Myocyte (in vitro differentiated cells): ENCODE measurements at places on chromosomes 2 and 18.
A peak's percentile ranks its signal among the peaks of the same experiment; 100 is the strongest.

DNA sequence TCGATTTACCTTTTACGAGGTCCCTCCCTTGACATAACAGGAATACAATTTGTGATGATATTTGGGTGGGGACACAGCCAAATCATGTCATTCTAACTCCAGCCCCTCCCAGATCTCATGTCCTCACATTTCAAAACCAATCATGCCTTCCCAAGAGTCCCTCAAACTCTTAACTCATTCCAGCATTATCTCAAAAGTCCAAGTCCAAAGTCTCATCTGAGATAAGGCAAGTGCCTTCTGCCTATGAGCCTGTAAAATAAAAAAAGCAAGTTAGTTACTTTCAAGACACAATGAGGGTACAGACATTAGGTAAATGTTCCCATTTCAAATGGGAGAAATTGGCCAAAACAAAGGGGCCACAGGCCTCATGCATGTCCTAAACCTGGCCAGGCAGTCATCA, 381.1 kb downstream of the PIK3C3 start:
- no peak for DNase-seq

DNA sequence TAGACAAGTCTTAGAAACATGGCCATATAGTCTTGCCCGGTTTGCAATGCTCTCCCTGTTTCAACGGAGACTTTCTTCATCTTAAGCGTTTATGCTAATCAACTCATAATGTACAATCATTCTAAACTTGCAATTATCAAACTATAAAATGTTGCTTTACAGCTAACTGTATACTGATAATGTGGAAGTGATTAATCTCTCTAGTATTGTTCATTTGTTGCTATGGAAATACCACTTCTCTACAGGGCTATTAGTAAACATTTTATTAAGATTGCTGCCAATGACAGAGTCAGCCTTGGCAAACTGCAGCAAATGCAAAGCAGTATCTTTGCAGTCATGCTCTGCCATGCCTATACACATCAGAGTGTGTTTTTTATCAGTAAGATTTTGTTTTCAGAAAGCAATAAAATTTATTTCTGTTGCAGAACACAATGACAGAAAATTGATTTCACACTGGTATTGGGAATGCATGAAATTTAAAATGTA, 1201.8 kb upstream of the CDH2 start:
- DNase-seq: no peak

DNA sequence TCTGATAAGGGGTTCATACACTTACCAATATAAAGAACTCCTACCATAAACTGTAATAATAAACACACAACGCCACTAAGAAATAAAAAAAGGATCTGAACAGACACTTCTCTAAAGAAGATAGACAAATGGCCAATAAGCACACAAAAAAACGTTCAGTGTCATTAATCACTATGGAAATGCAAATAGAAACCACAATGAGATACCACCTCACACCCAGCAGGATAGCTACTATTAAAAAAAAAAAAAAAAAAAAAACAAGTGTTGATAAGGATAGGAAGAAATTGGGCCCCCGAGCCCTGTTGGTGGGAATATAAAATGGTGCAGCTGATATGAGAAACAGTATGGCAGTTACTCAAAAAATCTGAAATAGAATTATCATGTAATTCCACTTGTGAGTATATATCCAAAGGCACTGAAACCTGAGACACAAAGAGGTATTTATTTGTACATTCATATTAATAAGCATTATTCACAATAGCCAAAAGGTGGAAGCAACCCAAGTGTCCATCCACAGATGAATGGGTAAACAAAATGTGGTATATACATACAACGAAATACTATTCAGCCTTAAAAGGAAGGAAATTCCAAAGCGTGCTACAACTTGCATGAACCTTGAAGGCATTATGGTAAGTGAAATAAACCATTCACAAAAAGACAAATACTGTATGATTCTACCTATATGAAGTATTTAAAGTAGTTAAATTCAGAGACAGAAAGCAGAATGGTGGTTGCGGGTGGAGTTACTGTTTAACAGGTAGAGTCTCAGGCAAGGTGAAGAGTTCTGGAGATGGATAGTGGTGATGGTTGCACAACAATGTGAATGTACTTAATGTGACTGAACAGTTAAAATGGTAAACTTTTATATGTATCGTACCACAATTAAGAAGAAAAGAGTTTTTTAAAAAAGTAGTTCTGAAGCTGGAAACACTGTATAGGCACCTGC, 17.9 kb downstream of the REV1 start:
- DNase-seq: no peak

GRCh38 chr2:37656512-37657423, 14.7 kb downstream of the CDC42EP3 start:
- peak; percentile 35 for DNase-seq

DNA sequence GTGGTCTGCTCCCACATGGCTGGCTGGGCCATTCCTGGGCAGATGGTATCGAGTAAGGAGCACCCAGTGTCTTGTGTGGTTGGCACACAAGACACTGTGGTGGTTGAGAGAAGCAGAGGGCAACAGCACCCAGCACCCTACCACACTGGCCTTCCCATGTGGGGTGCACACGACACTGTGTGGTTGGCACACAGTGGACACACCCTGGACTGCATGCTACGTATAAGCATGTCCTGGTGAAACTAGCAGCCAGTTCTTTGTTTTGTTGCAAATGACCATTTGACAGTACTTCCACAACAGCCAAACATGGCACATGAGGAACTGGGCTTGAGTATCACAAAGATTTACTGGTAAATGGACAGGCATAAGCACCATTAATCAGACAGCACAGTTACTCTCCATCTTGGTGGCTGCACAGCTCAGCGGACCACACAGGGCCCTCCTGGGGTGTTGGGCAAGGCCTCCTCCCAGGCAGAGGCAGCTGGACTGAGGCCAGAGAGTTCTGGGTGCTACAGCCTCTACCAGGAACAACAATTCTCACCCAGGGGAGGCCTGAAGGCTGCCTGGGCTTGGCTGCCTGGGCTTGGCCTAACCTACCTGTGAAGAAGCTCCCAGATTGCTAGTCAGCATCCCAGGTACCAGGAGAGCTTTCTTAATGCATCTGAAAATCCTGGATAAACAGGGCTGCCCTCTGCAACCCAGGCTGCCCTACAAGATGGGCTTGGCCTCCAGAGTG, 59.3 kb upstream of the ALPP start:
- peak; percentile 13 for DNase-seq

DNA sequence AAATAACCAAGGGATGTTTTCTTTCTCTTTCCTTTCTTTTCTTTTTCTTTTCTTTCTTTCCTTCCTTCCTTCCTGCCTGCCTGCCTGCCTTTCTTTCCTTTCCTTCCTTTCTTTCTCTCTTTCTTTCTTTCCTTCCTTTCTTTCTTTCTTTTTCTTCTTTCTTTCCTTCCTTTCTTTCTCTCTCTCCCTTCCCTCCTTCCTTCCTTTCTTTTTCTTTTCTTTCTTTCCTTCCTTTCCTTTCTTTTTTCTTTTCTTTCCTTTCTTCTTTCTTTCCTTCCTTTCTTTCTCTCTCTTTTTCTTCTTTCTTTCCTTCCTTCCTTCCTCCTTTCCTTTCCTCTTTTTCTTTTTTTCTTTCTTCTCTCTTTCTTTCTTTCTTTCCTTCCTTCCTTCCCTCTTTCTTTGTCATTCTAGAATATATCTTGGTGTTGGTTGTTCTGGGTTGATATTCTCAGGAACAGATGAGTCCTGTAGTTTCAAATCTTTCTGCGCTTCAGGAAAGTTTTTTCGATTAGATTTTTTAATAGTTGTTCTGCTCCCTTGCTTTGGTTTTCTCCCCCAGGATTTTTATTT, 101.5 kb upstream of the FBXO11 start:
- no peak for DNase-seq

DNA sequence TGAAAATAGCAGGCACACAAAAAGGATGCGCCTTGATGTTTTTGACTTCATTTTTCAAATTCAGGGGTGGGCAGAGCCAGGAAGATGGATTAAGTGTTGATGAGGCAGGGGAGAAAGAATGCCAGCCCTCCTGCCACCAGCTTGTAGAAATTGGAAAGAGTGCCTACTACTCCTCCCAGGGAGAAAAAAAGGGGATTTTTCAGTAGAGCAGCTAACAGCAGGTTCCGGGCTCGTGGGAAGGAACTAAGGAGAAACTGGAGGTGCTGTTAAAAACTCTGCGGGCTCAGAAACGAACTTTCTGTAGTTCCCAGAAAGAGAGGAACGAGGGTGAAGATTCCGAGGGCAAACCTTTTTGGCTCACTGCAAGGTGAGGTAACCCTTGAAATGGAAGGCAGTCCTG, 100.1 kb upstream of the MCFD2 start:
- DNase-seq: no peak

- DNase-seq: no peak
Measured at GRCh38 chr18:77146249-77147080, 13.9 kb upstream of the MBP start.

DNA sequence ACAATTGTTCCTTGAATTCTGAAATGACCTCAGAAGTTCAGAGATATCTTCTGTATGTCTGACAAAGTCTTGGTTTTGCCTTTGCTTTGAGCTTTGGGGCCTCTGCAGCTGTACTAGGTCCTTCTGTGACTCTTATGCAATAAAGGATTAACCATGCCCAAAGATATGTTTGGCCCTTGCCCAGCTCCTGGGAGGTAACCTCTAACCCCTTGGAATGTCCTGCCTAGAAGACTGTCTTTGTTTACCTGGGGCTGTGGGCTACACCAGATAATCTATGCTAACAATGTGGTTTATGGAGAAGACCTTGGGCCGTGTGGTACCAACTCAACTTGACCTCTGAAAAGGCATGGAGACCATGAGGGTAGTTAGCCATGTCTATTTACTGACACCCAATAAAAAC, 140.9 kb upstream of the CAPN13 start:
- no peak for DNase-seq

DNA sequence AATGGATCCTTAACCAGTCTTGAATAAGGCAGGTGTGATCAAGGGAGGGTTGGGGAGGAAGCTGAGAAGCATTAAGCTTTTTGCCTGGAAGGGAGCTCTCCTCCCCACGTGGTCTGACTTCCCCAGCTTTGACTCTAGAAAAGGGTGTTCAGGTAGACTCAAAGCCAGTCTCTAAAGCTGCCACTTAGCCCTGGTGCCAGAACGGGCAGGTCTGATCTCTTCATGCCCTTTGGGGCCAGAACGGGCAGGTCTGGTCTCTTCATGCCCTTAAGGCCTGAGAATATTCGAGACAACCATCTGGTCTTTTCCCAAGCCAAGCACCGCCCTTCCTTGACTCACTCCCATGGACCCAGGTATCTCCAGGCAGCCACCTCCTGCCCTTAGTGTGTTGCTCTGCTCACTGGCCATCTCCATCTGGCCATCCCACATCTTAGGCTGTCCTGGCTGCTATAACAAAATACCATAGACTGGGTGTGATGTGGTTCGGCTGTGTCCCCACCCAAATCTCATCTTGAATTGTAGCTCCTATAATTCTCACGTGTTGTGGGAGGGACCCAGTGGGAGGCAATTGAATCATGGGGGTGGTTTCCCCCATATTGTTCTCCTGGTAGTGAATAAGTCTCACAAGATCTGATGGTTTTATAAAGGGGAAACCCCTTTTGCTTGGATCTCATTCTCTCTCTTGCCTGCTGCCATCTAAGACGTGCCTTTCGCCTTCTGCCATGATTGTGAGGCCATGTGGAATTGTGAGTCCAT, 59.4 kb downstream of the SNORC start:
- DNase-seq: no peak

GRCh38 chr2:449246-450067, 161.6 kb upstream of the ALKAL2 start:
- no peak for DNase-seq

DNA sequence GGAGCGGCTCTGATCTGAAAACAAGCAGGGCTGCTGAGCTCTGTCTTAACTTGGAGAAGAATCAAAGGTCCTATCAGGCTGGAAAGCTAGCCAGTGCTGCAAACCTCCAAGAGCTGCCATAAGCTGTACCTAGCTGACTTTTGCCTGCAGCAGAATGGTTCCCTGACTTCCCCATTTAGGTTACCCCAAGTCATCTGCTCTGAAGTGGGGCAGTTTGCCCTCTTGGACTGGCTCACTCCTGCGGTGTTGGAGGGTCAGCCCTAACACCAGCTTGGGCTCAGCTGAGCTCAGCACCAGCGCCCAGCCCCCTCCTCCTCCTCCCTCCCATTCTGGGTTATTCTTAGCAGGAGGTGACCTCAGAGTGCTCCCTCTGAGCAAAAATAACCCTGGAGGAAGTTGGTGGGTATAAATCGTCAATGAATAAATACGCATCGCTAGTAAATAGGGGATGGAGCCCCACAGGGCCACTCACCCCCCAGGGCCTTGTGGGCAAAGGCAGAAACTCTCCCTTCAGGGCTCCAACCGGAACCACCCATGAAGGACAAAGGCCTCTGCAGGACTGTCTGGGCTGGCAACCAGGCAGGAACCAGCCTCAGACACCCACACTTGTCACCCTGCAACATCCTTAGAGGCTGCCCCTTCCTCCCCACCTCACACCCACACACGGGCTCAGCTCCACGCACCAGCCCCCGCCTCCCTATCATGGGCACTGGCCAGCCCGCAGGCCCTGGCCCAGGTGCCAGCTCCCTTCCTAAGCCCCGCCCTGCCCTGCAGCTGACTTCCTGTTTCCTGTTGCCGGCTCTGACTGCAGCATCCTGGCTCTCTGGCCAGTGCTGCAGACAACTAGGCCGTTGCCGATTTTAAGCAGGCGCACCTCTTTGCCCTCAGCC, 46.9 kb downstream of the DNMT3A start:
- peak; percentile 64 for DNase-seq

DNA sequence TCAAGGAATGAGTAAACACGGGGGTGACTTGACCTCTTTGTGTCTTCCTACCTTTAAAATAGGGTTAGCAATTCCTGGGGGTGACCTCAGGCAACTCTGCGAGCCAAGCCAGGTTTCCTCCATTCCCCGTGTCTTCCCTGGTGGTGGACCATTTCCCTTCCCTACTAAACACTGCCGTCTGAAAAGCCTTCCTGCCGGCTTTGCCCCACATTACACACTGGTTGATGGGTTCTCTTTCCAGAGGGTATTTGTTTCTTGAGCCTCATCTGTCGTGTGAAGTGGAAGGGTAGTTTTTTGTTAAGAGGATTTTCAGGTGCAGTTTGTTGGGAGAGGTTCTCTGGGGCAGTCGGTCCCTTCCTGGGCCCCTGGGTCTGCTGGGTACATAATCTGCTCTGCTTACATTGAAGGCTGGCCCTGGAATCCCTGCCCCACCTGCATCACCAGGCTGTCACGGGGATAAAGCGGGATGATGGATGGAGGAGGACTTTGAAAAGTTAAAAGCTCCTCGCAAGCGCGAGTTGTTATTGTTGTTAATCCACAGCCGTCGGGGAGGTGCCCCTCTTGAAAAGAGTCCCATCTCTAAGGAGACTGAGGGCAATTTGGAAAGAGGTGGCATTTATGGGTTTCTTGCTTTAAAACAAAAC, 175.4 kb upstream of the SPRED2 start:
- DNase-seq: no peak

DNA sequence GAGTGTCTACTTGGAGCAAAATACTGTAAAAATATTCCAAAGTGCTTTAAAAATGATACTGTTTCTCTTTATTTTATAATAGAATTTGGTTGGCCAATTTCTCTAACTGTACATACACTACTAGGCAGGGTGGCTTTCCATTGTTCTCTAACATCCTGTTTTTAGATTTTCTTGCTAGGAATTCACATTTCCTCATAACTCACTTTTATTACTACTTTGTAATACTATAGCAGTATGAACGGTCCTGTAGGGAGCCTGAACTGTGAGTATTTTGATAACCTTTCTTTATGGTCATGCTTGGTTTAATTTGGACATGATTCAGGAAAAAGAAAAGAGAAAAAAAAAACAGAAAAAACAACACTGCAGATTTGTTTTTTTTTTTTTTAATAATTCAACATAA, 37.8 kb downstream of the GCG start:
- no peak for DNase-seq

- no peak for DNase-seq
Measured at GRCh38 chr18:13487237-13487636, 239.1 kb downstream of the FAM210A start.

GRCh38 chr18:71370671-71371445, 1082.0 kb downstream of the SOCS6 start:
- DNase-seq: no peak

GRCh38 chr2:18651842-18652774, 62.7 kb upstream of the NT5C1B start:
- DNase-seq: peak; percentile 77
